ENCODE measurements at places on chromosomes 5 and 9. TPM values are rescaled to one million over a fixed set of nuclear protein-coding genes. Genes with fewer than 3 reads are reported as not detected.

Gene KLHL3
- total RNA-seq, result 4.6 TPM

Gene GABRA6
- total RNA-seq, result not detected

Gene CYLC2
- not detected for total RNA-seq

Gene TAF11L14
- not detected for total RNA-seq

Gene FAXDC2
- total RNA-seq, result 13.6 TPM

Gene GABRA1
- total RNA-seq, result under 0.01 TPM

Gene NEUROG1
- not detected for total RNA-seq

Gene SIL1
- 83.8 TPM for total RNA-seq
